ENCODE measurements at places on chromosomes 5 and 9.

- no peak for DNase-seq
Measured at GRCh38 chr9:36991516-36992134, 42.4 kb downstream of the PAX5 start.

- DNase-seq = no peak
Measured at GRCh38 chr5:107294211-107294550, 376.6 kb downstream of the EFNA5 start.

DNA sequence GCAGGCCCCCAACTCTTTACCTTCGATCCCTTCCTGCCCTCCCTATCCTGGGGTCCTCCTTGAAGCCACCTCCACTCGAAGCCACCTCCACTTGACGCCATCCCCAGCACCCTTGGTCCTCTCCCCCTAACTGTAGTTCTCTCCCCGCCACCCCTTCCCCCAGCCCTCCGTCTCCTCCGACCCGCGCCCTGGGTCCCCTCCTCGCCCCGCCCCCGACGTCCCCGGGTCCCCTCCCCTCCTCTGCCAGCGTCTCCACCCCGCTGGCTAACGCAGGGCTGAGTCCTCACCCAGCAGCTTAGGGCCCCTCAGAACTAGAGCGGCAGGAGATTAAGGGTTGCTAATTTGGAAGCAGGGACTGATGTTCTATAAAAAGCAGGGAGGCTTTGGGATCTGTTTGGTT is 30.6 kb upstream of the ANKRD33B start:
- no peak for DNase-seq

- DNase-seq = no peak
Measured at GRCh38 chr5:103487822-103488493, 74.6 kb downstream of the NUDT12 start.

DNA sequence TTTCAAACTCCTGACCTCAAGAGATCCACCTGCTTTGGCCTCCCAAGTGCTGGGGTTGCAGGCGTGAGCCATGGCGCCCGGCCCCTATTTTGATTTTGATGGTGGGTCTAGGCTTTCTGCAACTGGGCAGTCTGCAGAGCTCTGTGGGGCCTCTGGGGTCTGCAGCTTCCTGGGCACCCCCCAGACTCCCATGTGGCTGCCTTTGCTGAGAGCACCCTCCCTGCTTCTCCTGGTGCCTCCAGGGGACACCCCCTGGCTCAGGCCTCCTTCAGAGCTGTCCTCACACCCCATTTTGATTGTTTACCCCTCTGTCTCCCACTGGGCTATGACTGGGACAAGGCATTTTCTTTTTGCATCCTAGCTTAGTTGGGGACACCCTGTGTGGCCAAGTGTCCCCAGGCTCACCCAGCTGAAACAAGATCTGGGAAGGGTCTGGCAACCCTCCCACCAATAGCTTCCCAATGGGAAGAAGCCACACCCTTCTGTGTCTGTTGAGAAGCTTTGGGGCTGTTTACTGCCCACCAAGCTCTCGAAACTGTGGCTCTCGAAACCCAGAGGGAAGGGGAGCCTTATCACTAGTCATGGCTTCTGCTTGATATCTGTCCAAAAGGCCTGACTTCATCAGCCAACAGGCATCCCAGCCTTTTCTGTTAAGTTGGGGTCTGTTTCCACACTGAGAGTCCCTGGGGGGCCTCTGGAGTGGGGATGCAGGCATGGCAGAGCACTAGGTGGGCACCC is 204.4 kb upstream of the IER5L start:
- DNase-seq = peak; percentile 93

- DNase-seq = no peak
Measured at GRCh38 chr9:97980918-97981845, 2.0 kb upstream of the ANP32B start.

DNA sequence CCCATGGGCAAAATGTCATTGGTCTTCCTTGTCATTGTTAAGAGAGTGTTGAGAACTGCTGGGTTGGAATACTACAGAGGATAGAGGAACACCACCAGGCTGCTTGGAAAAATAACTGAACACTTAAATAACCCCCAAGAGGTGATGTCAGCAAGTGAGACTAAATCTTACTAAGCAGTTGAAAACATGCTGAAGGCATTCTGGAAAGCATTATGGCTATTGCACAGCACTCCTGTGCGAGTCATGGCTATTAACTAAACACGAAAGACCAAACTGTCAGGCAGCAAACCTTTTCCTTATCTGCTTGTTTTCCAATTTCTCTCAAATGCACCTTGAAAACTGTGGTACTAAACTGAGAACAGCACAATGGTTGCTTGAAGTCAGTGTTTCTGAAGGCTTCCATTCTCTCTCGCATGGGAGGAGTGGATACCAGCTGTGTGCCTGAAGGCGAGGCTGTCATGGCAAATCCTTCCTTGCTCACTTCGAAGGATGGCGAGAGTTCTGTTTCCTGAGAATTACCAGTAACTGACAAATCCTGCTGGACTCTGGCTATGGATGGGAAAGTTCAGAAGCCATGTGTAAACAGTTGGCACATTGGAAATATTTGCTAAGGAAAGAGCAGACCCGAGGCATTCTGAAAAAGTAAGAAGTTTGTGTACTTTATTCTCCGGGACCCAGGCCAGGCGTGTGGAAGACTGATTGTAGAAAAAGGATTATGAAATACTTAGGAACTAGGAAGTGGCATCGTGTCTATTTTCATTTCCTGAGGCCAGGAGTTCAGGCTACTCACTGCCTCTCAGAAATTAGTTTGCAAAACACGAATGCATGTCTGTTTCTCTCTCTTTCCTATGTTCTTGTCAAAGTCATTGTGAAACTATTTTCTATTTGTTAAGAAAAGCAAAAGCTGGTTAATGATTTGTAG is 182.1 kb downstream of the DMRT2 start:
- DNase-seq = no peak

- DNase-seq = no peak
Measured at GRCh38 chr5:94777056-94777880, 158.8 kb downstream of the SLF1 start.

DNA sequence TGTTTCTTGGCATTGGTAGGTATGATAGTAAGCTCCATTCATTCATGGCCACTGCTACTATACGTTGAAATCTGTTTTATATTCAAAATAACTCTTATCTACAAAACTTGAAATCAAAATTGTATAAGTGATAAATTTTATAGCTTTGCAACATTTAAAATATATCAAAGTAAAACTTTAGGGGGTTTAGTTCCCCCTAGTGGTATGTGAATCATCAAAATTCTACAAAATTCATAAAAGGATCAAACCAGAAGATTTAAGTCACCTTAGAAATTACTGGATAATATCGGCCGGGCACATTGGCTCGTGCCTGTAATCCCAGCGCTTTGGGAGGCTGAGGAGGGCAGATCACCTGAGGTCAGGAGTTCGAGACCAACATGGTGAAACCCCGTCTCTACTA is 243.0 kb upstream of the CDH18 start:
- DNase-seq = no peak

DNA sequence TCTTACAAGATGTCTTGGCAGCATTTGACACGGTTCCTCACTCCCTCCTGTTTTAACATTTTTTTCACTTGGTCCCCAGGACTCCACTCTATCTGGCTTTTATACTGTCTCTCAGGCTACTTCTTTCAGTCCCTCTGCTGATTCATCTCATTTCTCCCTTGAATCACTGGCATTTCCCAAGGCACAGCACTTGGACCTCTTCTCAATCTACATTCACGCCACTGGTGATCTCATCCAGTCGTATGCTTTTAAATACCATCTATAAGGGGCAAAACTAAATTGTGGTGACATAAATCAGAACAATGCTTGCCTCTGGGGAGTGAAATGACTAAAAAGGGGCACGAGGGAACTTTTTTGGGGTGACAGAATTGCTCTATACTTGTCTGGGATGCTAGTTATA is 47.1 kb downstream of the MAPKAP1 start:
- no peak for DNase-seq

DNA sequence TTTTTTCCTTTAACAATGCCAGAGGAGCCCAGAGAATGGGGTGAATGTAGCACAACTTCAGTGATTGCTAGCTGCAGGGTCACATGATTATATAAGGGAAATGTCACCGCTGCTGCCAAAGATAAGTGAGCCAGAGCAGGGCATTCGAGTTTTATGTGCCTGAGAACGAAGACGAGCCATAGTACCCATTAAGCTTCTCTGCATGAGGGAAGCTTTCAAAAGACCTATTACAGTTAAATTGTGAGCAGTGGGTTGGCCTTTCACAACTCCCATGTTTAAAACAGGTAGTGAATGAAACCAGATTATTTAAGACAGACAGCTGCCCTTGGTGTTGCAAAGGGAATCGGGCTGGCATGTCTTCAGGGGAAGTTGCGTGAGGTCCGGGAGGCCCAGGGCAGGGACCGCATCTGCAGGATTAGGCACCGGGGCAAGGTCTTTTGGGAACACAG is 82.4 kb upstream of the TNFAIP8 start:
- no peak for DNase-seq

DNA sequence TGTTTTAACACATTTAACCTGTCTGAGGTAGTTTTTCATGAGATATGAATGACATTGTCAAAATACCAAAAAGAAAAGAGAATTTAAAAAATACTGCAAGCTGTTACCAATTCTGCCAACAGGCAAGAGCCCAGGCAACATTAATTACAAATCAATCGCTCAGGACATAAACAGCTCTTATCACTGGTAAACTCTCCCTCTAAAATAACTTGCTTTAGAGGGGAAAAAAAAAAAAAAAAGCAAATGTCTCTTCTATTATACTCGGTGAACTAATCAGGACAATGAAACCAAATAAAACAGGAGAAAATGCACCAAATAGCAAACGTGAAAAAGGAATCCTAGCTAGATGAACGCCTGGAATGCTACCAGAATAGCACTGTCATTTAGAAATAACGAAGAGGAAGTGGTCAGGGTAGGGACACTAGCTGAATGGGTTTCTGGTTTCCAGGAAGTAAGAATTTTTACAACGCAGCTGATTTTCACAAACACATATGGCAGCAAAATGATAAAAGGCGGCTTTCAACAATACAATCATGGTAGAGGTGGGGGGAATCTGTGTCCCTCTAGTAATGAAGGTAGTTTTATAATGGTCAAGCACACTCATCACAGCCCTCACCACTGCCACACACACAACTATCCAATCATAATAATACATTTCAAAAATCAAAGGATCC is 94.9 kb downstream of the DENND1A start:
- DNase-seq = no peak

GRCh38 chr9:16213781-16214515 is 656.5 kb downstream of the BNC2 start:
- no peak for DNase-seq

- DNase-seq = peak; percentile 21
Measured at GRCh38 chr5:142015781-142016533, 3.1 kb upstream of the GNPDA1 start.

- no peak for DNase-seq
Measured at GRCh38 chr5:141703133-141703561, 21.1 kb upstream of the ARAP3 start.

GRCh38 chr5:83048277-83048676 is 28.9 kb downstream of the TMEM167A start:
- DNase-seq = no peak

DNA sequence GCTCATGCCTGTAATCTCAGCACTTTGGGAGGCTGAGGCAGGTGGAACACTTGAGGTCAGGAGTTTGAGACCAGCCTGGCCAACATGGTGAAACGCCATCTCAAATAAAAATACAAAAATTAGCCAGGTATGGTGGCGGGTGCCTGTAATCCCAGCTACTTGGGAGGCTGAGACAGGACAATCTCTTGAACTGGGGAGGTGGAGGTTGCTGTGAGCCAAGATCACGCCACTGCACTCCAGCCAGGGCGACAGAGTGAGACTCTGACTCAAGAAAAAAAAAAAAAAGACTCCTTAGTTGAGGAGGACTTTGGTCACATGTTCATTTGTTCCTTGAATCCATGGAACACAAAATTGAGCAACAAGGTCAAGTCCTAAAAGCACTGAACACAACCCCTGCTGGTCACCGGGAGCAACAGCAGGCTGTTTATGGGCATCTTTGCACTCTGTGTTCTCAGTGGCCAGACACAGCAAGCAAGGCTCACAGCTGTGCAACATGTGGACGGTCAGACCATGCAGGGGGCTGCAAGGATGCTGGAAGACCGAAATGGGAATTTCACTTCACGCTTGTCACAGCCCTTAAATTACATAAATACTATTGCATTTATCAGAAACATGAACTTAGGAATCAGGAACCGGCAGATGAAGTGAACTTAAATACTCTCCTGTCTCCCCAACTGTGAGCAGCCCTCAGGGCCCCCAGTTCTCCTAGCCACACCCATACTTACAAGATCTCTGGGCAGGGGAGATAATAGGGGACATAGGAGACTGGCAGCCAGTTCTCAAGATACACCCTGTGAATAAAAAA is 2.8 kb downstream of the GBGT1 start:
- DNase-seq = peak; percentile 6

Measured in DMS79 treated with DMSO at 0.1 percent for 48 hours (cell line).